ENCODE measurements at places on chromosomes 12 and 14.

- DNase-seq: peak; percentile 41
Observed at GRCh38 chr12:82942991-82943401, 256.3 kb downstream of the TMTC2 start.

- DNase-seq: no peak
Observed at GRCh38 chr12:131883521-131883900, 10.9 kb upstream of the ULK1 start.

DNA sequence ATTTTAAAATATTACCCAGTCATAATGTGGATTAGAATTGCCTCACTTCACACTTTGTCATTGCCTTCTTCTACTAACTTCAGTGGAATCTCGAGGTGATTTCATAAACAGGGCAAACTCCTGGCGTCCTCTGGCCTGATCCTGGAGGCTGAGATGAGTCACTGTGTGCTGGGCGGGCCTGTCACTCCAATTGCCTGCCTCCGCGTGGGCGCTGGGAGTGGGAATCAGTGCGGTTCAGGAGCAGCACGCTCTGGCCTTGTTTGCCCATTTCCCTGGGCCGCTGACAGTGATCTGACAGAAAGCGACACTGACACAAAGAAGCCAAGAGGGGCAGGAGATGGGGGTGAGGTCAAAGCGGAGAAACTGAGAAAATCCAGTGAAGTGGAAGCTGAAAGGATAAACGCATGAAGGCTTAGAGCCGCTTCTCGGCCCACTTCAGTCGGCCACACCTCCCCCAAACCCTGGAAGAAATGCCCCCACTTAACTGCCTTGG lies 29.7 kb downstream of the LGR5 start:
- no peak for DNase-seq

- peak; percentile 67 for DNase-seq
Observed at GRCh38 chr12:2017546-2018337, 13.5 kb upstream of the DCP1B start.

GRCh38 chr14:92491782-92492181 lies 21.8 kb upstream of the RIN3 start:
- DNase-seq: peak; percentile 6

GRCh38 chr12:47773062-47773857 lies at the start of gene SLC48A1:
Gene SLC48A1 (plus strand): TSS chr12:47773238. CDS start chr12:47773305, 67 bp downstream.
- peak; percentile 72 for DNase-seq

- no peak for DNase-seq
Observed at GRCh38 chr12:109831365-109831764, 1.8 kb downstream of the TRPV4 start.

- DNase-seq: no peak
Observed at GRCh38 chr12:88552610-88553079, 27.6 kb downstream of the KITLG start.

GRCh38 chr14:28875934-28876571 lies 109.5 kb downstream of the FOXG1 start:
- DNase-seq: peak; percentile 72

DNA sequence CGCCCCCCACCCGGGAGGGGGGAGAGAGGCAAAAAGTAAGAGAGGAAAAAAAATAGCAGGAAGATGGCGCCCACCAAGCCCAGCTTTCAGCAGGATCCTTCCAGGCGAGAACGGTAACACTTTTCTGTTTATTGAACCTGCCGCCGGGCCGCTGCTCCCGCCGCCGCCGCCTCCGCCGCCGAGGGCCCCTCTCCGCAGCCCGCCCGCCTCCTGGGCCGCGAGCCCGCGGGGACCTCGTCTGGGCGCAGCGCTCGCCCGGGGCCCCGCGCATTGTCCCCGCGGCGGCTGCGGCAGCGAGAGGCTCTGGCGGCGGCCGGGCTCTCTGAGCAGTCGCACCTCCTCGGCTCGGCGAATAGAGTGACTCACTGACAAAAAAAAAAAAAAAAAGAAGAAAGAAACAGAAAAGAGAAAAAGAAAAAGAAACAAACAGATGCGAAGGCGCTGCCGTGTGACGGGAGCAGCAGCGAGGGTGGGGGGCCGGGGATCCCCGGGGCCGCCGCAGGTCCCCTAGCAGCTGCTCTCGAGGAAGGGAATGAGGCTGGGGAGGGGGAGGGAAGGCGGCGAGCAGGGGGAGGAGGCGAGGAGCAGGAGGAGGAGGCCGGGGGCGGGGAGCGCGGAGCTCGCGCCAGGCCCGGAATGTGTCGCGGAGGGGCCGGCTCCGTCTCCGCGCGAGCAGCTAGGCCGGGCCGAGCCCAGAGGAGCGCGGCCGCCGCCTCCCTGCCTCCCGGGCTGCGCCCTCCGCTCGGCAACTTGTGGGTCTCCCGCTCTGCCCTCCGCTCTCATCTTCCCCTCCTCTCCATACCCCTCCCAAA lies 781 bp downstream of the NPAS3 start:
- DNase-seq: peak; percentile 74

DNA sequence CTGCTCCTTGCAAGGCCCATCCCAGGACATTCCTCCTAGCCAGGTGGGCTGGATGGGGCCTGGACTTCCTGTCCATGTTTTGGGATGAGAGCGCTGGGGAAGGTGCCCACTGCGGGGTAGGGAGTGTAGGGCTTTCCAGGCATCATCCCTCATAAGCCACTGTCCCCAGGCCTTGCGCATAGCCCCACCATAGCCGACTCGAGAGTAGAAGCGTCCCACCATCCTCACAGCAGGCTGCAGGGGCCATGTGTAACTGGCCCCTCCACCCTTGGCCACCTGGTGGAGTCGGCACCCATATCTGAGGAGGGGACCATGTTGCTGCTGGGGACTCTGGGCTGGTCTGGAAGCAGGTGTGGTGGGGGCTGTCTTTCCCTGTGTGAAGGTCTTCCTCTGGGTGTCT lies 30.5 kb downstream of the SH2B3 start:
- peak; percentile 15 for DNase-seq

DNA sequence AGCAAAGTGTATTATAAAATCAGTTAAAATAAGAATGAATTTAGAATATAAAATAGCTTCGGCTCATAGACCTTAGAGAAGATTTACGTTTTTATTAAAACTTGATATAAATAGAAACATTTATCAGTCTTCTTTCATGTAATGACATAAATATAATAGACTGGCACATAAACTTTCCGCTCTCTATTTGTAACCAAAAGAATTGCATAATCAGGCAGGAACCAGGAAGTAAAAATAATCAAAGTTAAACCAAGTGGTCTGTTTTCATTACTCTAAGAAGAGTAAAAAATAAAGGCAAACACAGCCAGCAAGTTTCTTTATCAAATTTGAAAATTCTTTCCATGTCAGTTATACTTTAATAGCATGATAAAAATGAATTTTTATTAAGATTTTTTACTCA lies 46.3 kb upstream of the ATP2A2 start:
- no peak for DNase-seq

DNA sequence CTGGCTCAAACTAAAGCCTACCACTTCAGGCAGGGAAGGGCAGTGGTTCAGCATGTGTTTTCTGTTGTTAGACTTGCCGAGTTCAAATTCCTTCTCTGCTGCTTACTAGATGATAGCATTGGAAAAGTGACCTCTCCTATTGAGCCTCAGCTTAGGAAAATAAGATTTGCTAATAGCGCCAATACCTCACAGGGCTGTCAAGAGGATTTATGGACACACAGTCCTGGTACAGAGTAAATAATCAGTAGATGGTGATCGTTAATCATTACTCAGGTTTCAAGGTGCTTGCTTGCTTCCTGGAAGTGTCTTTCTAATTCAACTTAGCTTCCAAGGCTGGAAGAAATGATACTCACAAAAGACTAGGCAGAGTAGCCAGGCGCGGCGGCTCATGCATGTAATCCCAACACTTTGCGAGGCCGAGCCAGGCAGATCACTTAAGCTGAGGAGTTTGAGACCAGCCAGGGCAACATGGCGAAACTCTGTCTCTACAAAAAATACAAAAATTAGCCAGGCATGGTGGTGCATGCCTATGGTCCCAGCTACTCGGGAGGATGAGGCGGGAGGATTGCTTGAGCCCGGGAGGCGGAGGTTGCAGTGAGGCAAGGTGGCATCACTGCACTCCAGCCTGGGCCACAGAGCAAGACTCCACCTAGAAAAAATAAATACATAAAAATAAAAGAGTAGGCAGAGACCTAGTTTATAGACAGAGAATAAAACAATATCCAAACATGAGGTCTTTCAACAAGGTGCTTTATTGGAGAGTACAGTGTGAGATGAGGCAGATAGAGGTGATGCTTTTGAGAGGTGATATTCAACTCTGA lies 6.0 kb downstream of the PLA2G1B start:
- peak; percentile 94 for DNase-seq
